Stimulated activated CD8-positive, alpha-beta memory T cell treated with anti-CD3 and anti-CD28 coated beads, Interleukin-2, amount 100 ng/mL, for 1 hour (primary cell): ENCODE measurements at places on chromosomes 5 and 9.

- DNase-seq: no peak
Measured at GRCh38 chr5:80960531-80961375, 590 bp downstream of the RASGRF2 start.

GRCh38 chr9:93237540-93237939 is 53.6 kb downstream of the WNK2 start:
- no peak for DNase-seq

GRCh38 chr5:180117000-180117725 is 45.6 kb upstream of the RNF130 start:
- DNase-seq: no peak

DNA sequence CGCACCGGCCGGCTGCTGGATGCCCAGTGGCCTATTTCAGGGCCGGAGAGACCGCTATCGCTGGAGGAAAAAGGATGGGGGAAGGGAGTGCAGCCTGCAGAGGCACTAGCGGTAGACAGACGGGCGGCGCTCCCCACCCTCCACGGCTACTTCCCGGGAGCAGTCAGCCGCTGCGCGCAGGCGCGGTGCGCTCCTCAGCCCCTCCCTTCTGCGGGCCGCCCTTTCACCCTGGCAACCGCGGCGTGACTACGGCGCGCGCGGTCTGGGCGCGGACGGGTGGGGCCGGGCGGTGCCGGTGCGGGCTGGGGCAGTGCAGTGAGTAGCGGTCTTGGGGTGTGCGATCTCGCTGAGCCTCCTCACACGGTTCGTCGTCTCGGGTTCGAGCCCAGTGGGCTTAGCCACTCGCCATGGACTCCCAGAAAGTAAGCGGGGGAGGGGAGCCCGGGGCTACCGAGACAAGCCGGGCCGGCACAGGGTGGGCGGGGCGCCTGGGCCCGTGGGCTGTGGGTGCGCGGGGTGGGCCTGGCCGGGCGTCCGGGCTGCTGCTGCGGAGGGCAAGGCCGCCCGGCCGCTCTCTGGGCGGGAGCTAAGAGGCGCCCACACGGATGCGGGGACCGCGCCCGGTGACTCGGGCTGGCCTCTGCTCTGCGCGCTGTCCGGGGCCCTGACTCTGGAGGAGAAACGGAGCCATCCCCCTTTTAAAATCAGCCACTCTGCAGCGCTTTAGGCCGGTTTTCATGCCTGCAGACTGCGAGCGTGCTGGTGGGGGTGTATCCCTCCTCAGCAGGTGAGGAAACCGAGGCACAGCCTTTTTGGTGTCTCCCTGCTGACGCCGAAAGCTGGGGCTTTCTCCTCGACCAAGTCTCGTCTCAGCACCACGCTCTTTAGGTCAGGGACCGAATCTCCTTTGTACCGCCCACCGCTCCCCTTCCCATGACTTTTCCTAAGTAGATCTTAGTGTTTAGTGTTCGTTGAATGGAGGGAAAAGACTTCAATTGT is at the start of gene FSD1L:
FSD1L (plus strand) TSS at position 221 of the 999 bp plus-strand sequence; CDS start at position 408, 187 bp downstream.
- peak; percentile 33 for DNase-seq

- no peak for DNase-seq
Measured at GRCh38 chr5:162248107-162248713, 180.6 kb downstream of the GABRG2 start.

- no peak for DNase-seq
Measured at GRCh38 chr9:83431101-83432060, 106.8 kb downstream of the FRMD3 start.

DNA sequence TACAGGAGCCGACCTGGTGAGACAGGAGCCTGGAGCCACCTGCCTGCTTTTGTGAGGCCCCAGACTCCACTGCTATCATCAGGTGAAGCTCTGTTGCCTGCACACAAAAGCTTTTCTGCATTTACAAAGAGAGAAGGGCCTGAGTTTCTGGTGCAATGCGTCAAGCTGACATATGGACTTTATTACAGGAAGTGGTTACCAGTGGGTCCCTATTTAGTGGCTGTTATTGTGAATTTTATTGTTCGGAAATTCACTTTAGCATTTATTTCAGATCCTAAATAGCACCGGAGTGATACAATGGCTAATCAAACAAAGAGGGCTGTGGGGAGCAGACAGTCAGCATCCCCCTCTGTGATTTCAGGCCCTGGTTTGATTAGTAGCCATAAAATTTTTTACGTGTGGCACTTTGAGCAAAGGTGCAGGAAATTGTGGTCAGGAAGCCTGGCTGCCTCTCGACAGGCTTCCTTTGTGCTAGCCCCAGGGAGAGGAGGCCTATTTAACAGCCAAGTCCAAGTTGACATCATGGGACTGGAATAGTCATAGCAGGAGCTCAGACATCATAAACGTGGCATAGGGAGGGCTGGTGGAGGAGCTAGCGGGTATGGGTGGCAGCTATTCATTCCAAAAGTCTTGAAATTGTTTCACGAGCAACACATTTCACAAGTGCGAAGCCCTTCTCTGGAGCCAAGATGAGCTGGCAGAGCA is 8.4 kb downstream of the TGFBI start:
- no peak for DNase-seq

DNA sequence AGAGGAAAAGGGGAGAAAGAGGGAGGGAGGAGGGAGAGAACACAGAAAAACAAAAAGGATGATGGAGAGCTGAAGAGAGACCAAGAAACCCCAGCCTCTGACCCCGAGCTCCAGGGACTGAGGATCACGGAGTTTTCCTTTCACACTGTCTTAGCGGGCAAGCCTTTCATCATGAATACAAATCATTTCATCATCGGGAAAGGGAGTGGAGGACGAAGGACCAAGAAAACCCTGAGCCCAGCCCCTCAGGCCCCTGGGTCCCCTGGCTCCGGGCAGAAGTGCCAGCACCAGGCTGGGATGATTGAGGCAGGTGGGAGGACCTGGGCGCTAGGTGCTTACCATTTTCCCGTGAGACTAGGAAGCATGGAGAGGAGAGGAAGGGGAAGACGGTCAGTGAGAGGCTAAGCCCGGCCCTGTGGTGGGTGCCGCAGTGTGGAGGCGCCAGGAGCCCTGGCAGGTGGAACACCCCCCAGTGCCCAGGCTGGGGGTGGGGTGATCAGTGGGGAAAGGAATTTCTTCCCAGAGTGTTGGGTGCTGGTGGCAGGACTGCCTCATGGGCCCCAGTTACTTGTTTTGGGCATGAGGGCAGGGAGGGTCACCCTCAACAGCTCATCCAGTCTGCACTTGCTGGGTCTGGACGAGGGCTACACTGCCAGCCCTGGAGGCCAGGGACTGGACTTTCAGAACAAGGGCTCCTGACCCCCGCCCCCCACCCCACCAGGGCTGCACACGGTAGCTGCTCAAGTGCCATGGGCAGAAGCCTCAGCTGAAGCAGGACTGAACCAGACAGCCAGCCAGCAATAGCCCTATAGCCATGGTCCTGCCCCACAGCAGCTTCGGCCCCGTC is 49.0 kb upstream of the SARDH start:
- no peak for DNase-seq

- DNase-seq: no peak
Measured at GRCh38 chr5:169242849-169243186, 58.1 kb downstream of the SLIT3 start.

- peak; percentile 31 for DNase-seq
Measured at GRCh38 chr5:73215891-73216610, 43.1 kb downstream of the TMEM174 start.

DNA sequence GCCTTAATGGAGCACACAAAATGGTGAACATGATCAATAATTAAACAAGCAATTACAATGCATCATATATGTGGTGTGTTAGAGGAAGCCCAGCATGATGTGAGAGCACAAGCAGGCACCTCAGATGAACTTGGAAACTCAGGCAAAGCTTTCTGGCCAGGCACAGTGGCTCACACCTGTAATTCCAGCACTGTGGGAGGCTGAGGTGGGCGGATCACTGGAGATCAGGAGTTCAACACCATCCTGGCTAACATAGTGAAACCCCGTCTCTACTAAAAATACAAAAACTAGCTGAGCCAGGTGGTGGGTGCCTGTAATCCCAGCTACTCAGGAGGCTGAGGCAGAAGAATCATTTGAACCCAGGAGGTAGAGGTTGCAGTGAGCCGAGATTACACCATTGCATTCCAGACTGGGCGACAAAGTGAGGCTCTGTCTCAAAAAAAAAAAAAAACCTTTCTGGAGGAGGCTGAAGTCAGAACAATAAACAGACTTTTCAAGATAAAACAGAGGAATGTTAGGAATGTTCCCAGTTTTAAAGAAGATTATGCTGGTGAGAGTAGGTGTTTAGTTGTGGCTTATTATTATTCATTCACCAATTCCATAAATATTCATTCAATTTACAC is 159.4 kb downstream of the CEMIP2 start:
- no peak for DNase-seq

- DNase-seq: no peak
Measured at GRCh38 chr9:119365291-119366027, 3.8 kb downstream of the BRINP1 start.

DNA sequence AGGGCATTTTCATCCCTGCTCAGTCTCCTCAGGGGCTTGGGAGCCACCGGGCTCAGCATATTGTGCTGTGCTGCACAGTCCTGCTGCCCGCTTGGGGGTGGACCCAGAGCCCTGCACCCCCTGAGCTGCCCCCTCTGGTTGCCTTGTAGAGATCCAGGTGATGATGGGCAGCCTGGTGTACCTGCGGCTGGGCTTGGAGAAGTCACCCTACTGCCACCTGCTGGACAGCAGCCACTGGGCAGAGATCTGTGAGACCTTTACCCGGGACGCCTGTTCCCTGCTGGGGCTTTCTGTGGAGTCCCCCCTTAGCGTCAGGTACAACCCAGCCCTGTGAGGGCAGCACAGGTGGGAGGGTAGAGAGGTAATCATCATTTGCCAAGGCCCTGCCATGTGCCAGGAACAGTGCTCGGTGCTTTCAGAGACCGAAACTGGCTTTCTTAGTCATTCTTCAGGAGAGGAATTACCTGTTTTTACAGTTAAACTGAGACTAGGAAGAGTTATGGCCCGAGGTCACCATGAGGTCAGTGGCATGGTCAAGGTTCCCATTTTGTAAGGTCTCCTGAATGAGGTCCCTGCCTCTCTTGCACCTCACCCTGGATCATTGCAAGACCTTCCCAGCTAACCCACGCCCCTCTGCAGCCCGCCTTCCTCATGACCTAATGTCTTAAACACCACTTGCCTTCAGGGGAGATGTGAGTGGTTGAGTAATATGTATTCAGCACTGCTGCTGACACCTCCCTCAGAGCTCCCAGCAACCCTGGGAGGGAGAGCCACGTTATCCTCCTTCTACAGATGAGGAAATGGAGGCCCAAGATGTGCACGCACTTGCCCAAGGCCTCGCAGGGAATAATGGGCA is 7.5 kb downstream of the NHP2 start:
- peak; percentile 57 for DNase-seq

GRCh38 chr5:116856271-116856670 is 281.6 kb upstream of the SEMA6A start:
- no peak for DNase-seq

- no peak for DNase-seq
Measured at GRCh38 chr9:73155968-73156864, 4.6 kb downstream of the ANXA1 start.

GRCh38 chr5:169772256-169772655 is 135.2 kb downstream of the DOCK2 start:
- no peak for DNase-seq

DNA sequence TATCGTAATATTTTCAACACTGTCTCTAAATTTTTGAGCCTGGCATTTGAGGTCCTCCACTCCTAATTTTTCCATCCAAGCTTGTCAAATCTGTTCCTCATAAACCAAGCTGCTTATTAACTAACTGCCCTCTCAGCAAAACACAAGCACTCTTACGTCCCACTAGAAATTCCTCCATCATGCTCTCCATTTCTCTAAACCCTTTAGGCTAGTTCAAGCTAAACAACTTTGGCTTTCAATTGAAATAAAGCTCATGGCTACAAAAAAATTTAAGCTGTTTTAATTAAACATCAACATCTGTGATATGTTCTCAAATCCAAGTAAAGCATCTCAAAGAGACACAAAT is 45.7 kb downstream of the RNF145 start:
- DNase-seq: no peak

GRCh38 chr5:38569180-38569579 is 12.7 kb upstream of the LIFR start:
- DNase-seq: no peak

- no peak for DNase-seq
Measured at GRCh38 chr9:35757226-35757891, 3.3 kb upstream of the MSMP start.

DNA sequence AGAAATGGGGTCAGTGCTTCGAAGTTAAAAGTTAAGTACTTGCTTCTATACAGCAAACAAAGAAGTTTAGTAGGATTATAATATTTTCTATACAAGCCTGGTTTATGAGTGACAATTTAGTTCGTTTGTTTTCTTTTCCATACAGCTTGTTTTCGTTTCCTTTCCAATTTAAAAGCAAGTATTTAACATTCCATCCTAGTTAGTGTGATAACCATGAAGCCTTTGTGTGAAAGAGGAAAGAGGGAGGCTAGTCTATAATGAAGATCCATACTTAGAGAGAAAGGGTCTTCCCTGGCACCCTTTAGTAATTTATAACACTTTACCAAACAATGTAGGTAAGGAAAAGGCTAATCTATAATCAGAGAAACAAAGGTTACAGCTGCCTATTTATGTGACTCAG is 51.0 kb downstream of the SLC1A1 start:
- DNase-seq: no peak

DNA sequence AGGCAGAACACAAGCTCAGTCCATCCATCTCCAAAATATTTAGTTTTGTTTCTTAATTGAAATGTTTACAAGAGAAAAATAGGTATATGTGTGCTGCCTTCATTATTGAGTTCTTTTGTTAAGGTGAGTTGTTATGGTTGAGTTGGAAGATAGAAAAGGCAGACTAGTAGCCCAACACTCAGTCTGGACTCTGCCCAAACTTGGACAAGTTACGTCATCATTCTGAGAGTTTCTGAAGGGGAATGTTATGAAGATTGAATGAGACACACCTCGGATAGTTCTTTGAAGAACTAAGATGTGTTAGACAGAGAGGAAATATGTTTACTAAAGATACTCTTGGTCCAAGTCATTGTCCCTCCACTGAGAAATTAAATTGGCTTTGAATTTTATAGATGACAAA is 245.5 kb downstream of the KCTD16 start:
- no peak for DNase-seq

DNA sequence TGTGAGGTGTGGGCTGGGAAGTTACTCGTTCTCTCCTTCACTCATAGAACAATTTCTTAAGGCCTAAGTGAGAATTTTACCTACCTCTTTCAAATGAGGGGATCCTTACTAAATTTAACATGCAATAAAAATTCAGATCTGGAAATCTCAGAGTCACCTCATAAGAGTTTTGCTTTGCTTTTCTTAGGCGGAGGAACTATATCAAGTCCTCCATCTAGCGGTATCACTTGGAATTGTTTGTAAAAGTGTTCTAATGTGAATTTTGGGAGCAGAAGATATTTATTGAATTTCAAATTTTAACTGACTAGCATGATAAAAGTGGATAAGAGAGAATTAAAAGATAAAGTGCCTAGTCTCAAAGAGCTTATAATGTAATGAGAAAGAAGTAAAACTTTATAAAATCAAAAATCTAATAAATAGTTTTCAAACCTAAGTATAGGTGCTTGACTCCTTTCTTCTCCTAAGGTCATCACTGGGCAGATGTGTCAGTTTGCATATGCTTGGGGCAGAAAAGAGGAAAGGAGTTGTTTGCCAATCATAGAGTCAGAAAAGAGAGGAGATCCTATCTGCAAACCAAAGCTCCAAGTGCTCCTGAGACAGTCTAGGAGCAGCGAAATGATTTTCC is 145.7 kb upstream of the DAB2 start:
- no peak for DNase-seq

GRCh38 chr5:98770209-98770910 is 3.1 kb upstream of the RGMB start:
- no peak for DNase-seq

- no peak for DNase-seq
Measured at GRCh38 chr9:138094028-138094427, 216.4 kb downstream of the CACNA1B start.
